Activated T-helper 17 cell treated with anti-CD3 and anti-CD28 coated beads, Interleukin-2, amount 50 U/mL, for 72 hours (primary cell): ENCODE measurements at places on chromosomes 2 and 18.

- no peak for ATAC-seq
Measured at GRCh38 chr18:73677450-73677849, 470.2 kb downstream of the FBXO15 start.

- ATAC-seq: no peak
Measured at GRCh38 chr2:47205576-47206141, 50.6 kb upstream of the STPG4 start.

- peak; percentile 65 for ATAC-seq
Measured at GRCh38 chr2:238720232-238720672, 127.6 kb upstream of the TWIST2 start.

DNA sequence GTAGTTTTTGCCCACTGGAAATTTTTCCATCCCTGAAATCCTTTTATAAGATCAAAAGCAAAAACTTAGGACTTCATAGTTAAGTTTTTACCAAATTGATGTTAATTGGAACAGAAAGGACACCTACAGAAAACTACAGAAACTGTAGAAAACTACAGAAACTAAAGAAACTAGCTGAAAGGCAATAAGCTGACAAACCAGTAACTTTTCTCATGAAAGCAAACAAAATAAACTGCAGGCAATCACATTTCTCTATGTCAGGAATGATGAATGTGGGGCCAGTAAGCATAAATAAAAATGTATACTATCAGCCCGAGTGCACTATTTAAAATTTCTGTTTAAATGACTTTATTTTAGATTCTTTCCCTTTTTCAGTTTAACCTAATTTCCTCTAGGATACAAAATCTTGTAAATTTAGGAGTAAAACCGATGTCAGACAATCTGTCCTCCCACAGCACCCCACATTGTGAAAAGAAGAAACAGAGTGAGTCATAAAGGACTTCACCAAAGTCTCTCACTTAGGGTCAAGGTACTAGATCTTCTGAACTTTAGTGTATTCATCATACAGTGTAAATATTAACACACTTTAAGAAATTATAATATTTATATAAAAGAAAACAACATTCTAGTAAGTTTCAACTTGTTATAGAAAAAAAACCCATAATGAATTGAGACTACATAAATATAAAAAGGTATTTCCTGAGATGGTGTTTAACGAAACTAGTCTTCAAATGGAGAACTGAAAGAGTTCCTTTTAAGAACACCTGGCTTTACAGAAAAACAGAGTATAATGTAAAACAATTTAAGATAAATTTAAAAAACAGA, 46.6 kb downstream of the USP40 start:
- ATAC-seq: peak; percentile 32
